M059J (cell line): ENCODE measurements at places on chromosomes 4 and X.

DNA sequence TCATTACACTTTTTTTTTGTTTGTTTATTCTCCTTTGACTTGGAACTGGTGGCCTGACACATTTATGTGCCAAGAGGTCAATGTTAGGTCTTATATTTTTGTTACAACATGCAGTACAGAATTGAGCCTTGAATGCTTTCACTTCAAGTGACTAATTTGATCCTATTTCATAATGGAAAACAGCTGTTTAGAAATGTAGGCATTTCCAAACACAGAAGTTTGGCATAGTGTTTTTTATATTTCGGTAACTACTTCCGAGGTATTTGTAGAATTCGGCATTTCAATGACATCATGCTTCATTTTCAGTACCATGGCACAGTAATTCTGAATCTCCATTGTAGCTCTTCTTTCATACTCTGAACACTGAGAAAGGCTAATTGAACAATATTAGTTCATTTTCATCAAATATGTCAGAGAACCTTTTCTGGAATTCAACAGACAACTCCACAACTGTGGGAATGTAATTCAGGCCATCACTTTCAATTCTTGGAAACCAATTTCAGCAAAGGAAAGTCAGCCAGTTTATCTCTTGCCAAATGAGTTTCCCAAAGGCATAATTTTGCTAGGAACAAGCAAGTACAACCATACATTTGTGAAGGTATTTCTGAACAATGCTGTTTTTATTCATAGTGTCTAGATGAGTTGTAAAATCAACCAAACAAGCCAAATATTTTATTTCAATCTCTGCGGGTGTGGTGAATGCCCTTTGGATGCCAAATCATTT is 11.4 kb downstream of the FAM120C start:
- no peak for DNase-seq

DNA sequence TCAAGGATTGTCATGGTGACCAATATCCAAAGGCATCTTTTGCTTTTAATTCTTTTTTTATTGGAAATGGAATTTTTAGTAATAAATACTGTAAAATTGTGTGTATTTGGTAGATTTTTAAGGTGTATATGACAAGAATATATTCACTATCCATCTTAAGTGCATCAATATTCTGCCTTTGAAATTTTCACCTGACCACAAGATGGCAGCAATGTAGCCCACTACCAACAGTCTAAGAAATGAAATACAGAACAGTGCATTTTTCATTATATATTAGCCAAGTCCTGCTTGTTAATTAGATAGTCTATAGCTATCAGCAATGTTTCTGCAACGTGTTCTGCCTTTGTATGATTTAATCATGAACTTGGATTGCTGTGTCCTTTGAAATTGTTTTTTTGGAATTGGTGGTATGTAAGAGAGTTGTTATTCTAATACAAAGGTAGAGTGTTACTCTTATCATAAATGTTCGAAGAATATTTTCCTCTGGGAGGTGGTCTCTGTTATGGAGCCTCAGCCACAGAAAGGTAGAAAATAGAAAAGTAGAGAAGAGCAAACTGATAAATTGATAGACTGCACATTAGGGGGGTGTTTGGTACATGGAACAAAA is 38.2 kb downstream of the HPGDS start:
- DNase-seq, result peak; percentile 22

DNA sequence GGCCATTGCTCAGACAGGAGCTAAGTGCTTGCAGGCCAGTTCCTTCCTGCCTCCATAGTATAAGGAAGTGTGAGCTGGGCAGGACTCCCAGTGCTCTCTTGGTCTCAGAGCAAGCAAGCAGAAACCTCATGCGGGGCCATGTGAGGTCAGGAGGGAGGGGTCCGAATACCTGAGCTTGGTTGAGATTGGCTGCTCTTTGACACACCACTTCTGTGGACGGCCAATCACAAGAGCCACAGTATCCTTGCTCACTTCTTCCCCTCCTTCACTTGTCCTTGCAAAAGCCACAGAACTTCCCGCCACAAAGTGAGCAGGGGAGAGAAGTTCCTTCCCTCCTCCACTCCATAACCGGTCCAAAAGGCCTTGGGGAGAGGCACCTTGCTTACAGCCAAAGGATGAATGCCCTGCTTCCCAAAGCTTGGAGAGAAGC is 56.7 kb downstream of the PRPS1 start:
- peak; percentile 94 for DNase-seq

- DNase-seq, result no peak
These were observed 199.7 kb downstream of the CRLF2 start for GRCh38 chrX:1012678-1013300.

GRCh38 chr4:128566693-128567092 is 242.8 kb upstream of the JADE1 start:
- peak; percentile 35 for DNase-seq

DNA sequence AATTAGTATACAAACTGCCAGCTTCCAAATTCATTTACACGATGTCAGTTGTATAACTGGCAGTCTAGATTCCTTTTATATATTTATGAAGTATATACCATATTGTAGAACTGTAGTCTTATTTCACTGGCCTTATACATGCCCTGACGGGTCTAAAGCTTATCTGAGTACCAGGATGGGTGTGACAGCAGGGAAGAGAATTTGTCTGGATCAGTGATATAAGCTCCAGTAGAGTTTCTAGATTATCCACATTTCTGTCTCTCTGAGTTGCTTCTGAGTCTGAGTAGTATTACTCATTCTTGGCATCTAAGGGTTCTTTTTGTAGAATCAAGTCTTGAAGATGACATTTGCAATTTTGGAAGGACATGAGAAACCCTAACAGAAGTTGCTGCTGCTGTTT is 101.3 kb downstream of the RPA4 start:
- no peak for DNase-seq
